ENCODE measurements at places on chromosomes 6 and 20.

DNA sequence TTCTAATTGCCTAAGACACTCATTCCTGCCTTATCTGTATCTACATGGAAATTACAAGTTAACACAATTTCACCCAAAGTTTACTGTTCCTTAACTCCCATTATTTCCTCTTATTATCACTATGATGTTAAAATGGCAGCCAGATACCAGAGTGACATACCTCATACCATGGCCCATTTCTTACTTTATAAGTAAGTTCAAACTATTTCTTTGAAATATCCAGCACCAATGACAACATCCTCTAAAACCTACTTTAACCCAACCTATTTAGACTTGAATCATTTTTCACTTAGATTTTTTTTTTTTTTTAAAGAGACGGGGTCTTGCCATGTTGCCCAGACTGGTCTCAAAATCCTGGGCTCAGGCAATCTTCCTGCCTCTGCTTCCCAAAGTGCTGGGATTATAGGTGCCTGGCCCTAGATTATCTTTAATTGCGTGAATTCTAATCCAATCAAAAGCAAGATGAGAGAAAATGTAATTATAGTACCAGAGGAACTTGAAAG lies 10.0 kb downstream of the REV3L start:
- DNase-seq = no peak

DNA sequence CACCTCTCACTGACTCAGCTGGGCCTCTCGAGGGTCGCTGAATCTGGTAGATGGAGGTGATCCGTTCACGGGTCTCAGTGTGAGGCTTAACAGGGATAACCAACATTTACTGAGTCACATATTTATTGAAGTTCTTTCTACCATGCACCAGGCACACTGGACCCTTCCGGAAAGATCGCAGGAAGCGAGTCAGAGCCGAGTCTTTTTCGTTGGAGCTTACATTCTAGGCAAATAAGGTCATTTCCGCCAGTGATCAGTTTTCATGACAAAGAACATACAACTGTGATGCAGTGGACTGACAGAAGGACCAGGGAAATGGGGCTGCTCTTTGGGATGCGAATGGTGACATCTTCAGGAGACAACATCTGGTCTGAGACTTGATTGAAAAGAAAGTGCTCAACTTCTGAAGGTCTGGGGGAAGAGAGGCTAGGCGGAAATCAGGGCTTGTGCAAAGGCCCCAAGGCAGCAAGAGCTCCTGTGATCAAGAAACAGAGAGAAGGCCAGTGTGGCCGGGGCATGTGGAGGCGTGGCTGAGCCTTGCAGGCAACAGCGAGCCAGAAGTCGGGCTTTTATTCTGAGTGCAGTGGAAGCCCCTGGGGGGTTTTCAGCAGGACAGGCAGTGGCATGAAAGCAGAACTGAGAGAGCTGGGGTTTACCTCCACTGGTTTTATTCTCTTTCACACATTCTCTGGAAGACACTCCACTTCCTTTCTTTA lies 56.7 kb downstream of the APCDD1L start:
- DNase-seq = no peak

DNA sequence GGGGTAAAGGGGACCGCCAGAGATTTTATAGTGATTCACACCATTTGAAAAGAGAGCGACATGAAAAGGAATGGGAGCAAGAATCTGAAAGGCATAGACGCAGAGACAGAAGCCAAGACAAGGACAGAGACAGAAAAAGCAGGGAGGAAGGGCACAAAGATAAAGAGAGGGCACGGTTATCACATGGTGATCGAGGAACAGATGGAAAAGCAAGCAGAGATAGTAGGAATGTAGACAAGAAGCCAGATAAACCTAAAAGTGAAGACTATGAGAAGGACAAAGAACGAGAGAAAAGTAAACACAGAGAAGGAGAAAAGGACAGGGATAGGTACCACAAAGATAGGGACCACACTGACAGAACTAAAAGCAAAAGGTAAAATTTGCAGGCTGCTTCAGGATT lies 77.7 kb downstream of the PHF3 start:
- DNase-seq = no peak

DNA sequence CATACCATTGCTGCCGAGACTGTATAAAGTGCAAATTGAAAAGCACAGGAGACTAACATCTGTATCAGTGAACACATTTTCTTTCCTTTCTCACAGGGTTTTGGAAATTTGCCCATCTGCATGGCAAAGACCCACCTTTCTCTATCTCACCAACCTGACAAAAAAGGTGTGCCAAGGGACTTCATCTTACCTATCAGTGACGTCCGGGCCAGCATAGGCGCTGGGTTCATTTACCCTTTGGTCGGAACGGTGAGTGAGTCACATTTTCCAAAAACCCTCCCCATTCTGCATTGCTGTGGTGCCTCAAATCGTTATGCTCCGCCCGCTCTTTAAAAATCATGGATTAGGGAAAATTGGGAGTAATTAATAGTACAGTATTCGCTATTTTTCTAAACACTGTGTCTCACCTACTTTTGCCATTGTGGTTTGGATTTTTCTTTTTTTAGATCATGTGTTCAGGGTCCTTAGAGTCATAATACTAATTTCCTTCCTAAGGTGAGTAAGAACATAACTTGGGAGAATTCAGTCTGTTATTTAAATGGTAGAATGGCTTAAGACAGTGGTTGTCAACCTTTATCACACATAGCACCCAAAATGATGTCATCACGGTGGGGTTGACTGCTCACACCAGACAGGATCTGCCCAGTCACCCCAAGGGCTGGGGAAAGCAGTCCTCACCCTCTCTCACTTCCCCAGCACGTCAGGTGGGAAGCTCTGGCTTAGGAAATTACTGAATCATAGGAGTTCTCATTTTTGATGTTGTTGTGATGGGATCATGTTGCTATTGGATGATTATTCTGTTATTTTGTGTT lies 171.6 kb downstream of the MTHFD1L start:
- no peak for DNase-seq

- DNase-seq = no peak
Observed at GRCh38 chr6:34043359-34043758, 102.5 kb downstream of the GRM4 start.

DNA sequence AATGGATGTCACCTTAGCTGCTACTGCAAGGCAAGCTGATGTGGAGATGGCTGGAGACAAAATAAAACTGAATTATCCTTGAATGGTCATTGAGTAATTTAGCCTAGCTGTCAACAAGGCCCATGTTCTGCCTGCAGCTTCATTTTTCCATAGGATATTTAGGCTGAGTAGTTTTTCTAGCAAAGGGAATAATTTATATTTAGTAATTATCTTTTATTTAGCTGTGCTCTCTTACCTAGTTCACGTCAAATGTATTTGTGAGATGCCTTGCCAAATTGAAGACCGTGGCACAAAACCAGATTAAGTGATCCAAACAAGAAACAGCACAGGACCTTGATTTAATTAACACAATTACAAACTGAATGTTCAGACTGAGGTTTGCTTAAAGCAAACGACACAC lies 77.4 kb upstream of the CEP162 start:
- no peak for DNase-seq

- no peak for DNase-seq
Observed at GRCh38 chr20:1631309-1632151, 11.7 kb upstream of the SIRPB1 start.

DNA sequence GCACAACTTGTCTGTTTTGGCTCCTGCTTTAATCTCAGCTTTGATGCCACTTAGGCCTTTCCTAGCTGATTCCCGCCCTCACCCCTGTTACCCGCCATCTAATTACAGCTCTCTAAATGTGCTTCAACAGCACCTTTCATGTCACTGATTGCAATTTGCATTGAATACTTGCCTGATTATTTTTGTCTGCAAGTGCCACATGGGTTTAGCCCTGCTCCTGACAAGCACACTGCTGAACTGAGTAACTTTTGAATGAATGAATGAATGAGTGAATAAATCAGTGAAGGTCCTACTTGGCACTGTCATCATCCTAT lies 591 bp upstream of the DCBLD1 start:
- no peak for DNase-seq

- DNase-seq = peak; percentile 34
Observed at GRCh38 chr6:155314773-155315515, 660 bp upstream of the TFB1M start.

DNA sequence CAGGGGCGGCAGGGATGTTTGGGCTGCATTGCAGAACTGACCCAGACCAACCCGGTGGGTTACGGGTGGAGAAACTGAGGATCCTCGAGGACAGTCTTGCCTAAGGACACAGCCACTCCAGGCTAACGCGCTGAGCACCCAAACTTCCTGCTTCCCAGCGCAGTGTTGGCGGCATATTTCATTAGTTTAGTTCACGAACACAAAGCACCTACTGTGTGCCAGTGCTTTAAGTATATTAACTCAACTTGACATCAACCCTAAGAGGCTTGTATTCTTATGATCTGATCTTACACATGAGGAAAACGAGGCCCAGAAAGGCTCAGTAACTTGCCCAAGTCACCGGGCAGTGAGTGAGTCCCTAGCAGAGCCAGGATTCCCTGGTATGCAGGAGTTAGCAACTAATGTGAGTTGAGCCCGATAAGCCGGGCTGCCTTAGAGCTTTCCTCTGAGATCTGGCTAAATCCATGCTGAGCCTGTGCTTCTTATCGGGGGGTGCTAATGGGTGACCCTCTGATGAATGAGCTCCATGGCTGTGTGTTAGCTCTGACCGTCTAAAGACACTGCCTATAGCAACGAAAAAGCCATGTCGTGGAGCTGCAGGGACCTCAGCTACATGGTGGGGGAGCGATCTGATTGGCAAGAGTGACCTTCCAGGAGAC lies 92.7 kb downstream of the CD40 start:
- DNase-seq = no peak

DNA sequence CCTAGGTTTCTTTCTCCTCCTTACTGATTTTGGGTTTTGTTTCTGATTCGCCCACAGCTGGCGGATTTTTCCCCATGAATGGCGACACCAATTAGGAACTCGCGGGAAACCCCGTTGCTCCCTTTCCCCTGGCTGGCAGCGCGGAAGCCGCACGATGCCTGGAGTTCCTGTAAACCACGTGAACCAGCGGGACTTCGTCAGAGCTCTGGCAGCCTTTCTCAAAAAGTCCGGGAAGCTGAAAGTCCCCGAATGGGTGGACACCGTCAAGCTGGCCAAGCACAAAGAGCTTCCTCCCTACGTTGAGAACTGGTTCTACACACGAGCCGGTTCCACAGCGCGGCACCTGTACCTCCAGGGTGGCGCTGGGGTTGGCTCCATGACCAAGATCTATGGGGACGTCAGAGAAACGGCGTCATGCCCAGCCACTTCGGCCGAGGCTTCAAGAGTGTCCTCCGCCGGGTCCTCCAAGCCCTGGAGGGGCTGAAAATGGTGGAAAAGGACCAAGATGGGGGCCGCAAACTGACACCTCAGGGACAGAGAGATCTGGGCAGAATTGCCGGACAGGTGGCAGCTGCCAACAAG lies 3.2 kb upstream of the SEC23B start:
- DNase-seq = peak; percentile 57

- no peak for DNase-seq
Observed at GRCh38 chr6:41634657-41635056, 3.6 kb upstream of the MDFI start.

DNA sequence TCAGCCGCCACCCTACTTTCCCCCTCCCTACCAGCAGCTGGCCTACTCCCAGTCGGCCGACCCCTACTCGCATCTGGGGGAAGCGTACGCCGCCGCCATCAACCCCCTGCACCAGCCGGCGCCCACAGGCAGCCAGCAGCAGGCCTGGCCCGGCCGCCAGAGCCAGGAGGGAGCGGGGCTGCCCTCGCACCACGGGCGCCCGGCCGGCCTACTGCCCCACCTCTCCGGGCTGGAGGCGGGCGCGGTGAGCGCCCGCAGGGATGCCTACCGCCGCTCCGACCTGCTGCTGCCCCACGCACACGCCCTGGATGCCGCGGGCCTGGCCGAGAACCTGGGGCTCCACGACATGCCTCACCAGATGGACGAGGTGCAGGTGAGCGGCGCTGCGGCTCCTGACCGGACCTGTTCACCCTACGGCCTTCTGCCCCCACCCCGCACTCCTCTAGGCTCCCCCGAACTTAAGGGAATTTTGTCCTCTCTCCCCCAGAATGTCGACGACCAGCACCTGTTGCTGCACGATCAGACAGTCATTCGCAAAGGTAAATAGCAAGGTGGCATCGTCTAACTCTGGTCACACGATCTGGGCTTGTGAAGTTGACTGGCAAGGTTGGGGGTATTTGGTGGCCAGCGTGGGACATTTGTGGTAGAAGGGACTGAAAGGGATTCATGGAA lies 2.3 kb downstream of the TFAP2C start:
- no peak for DNase-seq

DNA sequence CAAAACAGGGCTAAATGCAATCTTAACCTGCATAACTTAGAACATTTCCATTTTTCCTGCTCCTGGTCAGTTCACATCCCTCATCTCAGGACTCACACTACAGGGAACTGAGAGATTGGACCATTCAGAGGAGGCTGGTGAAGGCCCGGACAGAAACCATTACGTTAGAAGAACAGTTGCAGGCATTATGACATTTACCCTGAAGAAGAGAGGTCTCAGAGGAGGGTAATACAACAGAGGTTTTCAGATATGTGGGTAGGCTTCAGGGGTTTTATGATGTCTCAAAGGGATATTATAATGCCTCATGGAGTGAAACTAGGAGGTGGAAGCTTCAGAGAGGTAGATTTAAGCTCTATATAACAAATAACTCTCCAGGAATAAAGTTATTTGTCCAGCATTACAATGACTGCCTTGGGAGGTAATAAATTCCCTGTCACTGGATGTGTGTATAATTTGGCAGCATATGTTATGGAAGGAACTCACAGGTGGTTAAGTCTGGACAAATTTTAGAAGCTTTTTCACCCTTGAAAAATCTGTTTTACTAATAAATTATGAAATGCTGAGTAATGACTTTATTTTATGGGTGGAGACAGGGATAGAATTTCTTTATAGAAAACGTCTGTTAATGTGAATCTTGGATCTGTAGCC lies 36.7 kb upstream of the RIPOR2 start:
- no peak for DNase-seq

- DNase-seq = no peak
Observed at GRCh38 chr6:48036316-48036715, 74.7 kb downstream of the PTCHD4 start.

GRCh38 chr20:942611-943010 lies 26.5 kb upstream of the ANGPT4 start:
- DNase-seq = no peak

- DNase-seq = no peak
Observed at GRCh38 chr20:34072076-34072475, 40.0 kb downstream of the EIF2S2 start.

GRCh38 chr6:127148511-127148910 lies 30.0 kb downstream of the RSPO3 start:
- peak; percentile 36 for DNase-seq

GRCh38 chr20:46755483-46756413 lies 46.3 kb downstream of the SLC2A10 start:
- no peak for DNase-seq

GRCh38 chr20:11978496-11978895 lies 60.8 kb downstream of the BTBD3 start:
- DNase-seq = no peak
